ENCODE measurements at places on chromosomes 6 and 20.

- no peak for DNase-seq
Observed at GRCh38 chr6:112196306-112196705, 58.1 kb downstream of the LAMA4 start.

DNA sequence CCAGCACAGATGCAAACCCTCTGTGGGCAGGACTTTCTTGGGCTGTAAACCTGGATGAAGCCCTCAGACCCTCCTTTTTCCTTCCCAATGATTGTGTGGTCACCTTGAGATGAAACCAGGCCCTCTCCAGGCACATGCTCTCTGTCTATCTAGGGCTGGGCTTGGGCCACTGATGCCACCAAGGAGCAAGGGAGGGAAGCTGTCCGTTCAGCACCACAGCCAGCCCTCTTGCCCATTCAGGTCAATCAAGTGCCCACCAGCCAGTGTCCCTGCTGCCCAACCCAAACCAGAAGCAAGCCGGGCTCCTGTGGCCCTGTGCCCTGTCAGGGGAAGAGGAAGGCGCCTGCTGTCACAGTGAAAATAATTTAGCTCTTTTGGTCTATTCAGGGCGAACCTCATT lies 8.0 kb downstream of the STMN3 start:
- DNase-seq = no peak

DNA sequence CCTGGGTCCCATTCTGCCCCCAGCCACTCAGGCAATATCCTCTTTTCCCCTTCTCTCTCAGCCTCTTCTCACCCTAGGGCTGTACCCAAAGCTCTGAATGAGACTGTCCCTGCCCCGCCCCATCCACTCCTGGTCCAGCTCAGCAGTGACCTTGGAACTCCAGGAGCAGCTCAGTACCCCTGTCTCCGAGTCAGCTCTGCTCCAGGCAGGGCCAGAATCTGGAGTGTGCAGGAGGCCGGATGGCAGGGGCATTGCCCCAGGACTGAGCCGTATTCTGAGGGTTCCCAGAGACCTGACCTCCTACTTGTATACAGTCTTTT lies 2.0 kb upstream of the RAET1G start:
- no peak for DNase-seq

GRCh38 chr6:6080975-6081374 lies 74.2 kb upstream of the NRN1 start:
- DNase-seq = no peak

GRCh38 chr6:49457771-49458170 lies 5.3 kb downstream of the MMUT start:
- no peak for DNase-seq

GRCh38 chr6:37459981-37460800 lies 27.2 kb downstream of the CMTR1 start:
- DNase-seq = no peak

DNA sequence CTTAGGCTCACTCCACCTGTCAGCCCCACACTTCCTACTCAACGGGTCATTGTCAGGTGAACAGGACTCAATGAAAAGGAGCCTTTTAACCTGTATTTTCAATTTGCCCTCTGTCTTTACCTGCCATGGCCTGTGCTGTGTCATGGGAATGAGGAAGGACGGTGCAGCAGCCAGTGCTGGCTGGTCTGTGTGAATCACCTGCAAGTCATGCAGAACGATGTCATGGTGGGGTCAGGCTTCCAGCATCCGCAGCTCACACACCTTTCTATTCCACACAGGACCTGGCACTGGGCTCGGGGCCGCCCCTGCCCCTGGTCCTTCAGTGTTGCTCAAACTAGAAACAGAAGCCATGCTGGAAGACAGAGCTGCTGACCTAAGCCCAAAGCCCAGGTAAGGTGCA lies 188.7 kb upstream of the GMDS start:
- no peak for DNase-seq

GRCh38 chr20:44041001-44041400 lies 126.3 kb downstream of the TOX2 start:
- no peak for DNase-seq

GRCh38 chr6:116409756-116410155 lies 39.0 kb downstream of the DSE start:
- peak; percentile 76 for DNase-seq

DNA sequence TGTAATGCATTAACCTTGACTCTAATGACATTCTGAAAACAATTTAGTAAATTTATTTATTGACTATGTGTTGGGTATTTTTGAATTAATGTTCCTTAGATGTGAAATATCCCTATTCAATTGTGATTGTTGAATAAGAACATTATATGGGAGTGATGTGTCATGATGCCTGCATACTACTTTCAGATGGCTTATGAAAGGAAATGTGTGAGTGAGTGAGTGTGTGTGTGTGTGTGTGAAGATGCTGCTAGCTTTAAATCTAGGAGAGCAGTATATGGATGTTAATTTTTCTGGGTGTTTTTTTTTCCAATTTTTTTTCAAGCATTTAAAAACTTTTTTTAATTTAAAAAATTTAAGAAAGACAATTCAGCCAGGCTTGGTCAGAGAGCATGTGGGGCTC lies 32.5 kb upstream of the NT5E start:
- DNase-seq = no peak

DNA sequence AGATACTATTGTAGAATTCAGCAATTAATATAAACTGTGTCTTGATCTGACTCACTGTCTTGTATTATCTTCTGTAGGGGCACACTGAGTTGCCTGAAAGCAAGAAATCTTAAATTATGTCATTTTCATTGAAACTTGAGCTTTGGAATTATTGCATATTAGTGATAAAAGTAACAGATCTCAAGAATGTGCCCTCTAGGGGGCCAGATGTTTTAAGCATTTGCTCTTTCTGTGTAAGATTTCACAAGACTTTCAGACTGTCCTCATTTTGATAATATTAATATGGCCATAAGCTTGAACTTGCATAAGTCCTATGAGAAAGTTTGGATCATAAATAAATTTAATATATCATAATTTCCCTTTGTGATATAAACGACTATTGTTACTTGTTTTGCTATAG lies 55.5 kb upstream of the MYO6 start:
- DNase-seq = peak; percentile 29

GRCh38 chr20:41619360-41620100 lies 1.4 kb upstream of the CHD6 start:
- DNase-seq = no peak

DNA sequence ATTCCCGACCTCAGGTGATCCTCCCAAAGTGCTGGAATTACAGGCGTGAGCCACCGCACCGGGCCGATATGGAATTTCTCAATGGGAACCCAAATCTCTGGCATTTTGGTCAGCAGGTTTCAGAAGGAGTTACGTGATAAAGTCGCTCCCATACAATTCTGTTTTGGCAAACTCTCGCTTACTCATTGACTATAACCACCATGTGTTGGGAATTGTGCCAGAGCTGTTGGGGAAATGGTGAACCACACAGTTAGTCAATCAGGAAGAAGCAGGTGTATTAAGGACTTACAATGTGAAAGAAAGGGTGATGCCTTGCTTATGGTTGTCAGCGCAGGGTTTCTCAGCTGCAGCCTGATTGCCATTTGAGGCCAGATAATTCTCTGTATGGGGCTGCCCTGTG lies 410.5 kb downstream of the QKI start:
- no peak for DNase-seq

- peak; percentile 68 for DNase-seq
Observed at GRCh38 chr6:99868074-99868702, 125.8 kb downstream of the MCHR2 start.

DNA sequence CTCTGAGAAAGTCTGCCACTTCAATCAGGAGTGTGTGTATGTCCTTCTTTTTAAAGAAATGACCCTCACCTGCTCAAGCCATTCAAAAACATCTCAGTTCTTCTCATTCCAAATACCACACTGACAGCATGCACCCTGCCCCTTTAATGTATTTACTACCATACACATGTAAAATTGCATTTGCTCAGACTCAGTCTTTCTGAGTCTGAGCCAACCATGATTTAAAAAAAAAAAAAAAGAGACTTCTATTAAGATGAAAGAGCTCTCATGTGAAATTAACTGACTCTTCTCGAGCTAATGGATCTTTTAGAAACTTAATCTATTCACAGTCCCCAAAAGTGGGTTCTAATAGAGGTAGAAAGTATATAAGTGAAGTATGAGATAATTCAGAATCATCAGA lies 1.4 kb upstream of the FILIP1 start:
- DNase-seq = no peak

- DNase-seq = no peak
Observed at GRCh38 chr6:13241364-13241763, 87.0 kb downstream of the TBC1D7 start.

DNA sequence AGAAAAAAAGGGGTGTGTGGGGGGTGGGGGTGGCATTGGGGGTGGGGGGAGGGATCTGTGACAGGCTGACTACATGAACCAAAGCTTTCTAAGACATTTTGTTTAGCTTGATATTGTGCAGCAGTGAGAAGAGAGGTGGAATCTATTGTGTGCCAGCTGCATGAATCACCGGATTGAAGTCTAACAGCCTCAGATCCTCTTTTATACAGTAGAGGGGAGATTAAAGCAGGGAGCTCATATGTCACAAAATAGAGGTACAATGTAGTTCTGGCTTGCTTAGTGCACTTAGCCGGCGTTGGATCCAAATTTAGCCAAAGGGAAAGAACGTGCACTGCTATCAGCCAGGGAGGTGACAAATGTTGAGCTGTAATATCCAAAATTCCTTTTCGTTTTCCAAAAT lies 404.2 kb upstream of the CITED2 start:
- no peak for DNase-seq

DNA sequence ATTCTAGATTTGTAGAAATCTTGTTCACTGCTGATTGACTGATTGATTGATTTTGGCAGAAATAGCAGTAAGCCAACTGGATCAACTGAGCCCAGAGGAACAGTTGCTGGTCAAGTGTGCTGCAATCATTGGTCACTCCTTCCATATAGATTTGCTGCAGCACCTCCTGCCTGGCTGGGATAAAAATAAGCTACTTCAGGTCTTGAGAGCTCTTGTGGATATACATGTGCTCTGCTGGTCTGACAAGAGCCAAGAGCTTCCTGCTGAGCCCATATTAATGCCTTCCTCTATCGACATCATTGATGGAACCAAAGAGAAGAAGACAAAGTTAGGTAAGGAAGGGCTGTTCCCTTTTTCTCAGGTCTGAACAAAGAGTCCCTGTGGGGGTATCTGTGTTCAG lies 31.2 kb downstream of the TREML1 start:
- DNase-seq = no peak

DNA sequence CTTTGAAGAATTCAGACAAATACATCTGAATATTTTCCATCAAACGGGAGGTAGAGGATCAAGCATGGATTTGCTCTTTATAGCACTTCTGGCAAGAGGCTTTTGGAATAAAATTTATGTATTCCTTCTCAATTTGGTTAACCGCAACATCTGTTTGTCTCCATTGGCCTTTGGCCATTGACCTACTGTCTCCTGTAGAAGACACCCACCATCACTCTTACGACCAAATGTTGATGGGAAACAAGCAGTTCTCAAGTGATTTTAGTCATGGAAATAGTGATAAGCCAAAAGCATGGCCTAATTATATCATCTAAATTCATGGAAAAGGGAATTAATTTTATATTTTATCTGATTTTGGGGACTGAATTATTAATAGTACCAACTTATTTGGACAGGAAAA lies 591.9 kb downstream of the CD109 start:
- DNase-seq = no peak

- peak; percentile 26 for DNase-seq
Observed at GRCh38 chr20:10634211-10634610, 39.6 kb downstream of the JAG1 start.

GRCh38 chr20:58342104-58342945 lies 32.8 kb downstream of the RAB22A start:
- DNase-seq = no peak

DNA sequence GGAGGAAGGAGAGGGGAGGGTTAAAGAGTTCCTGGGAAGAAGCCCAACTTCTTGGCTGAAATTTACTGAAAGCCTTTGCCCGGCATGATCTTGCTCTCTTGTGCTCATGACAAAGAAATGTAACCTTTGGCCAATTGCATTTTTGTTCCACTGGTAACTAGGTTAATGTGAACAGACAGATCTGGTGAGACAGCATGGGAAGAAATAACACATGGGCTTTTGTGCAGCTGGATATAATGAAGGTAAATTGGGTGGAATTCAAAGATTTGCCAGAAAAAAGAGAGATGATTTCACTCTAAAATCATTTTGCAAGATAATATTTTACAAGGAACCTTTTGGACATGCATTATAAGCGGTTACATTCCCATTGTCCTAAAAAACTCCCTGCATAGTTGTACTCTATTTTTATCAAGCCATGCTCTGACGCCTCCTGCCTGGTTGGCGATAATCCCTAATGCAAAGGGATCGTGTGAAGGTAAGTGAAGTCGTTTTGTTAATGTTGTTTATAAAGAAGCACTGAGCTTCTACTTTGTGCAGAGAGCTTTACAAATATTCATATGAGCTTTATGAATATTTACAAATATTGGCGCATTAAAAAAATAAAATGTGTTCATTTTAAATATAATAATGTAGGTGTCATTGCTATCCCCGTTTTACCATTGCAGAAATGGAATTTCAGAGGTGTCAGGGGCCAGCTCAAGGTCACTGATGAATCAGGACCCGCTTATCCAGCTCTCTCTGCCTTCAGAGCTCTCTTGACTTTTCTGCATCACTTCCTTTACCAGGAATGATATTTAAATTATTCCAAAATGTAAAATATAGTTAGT lies 161.3 kb upstream of the AGPAT4 start:
- DNase-seq = no peak

DNA sequence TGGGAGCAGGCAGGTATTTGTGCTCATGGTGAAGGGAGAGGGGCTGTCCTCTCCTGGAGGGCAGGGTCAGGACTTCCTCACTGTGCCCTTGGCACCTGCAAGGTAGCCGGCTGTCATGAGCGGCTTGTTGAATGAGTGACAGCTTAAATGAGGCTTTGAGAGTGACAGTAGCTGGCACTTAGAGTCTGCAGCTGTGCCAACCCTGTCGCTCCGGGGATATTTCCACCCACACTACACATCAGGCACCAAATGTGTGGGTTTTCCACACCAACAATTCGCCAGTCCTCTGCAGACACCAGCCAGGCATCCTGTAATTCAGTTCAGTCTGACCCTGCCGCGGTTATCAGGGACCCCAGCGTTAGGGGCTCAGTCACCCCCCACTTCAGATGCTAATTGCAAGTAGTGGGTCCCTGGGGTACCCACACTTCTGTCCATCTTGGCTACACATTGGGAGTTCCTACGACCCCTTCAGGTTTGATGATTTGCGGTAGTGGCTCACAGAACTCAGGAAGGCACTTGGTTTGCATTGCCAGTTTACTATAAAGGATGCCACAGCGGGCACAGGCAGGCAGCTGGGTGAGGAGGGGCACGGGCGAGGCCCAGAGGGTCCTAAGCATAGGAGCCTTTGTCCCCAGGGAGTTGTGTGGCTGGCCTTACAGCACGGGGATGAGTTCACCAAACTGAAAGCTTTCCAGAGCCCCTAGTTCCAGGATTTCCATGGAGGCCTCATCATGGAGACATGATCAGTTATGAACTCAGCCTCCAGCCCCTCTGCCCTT lies 9.1 kb downstream of the MTG2 start:
- no peak for DNase-seq

GRCh38 chr20:39117491-39117890 lies 155.3 kb downstream of the DHX35 start:
- peak; percentile 12 for DNase-seq

DNA sequence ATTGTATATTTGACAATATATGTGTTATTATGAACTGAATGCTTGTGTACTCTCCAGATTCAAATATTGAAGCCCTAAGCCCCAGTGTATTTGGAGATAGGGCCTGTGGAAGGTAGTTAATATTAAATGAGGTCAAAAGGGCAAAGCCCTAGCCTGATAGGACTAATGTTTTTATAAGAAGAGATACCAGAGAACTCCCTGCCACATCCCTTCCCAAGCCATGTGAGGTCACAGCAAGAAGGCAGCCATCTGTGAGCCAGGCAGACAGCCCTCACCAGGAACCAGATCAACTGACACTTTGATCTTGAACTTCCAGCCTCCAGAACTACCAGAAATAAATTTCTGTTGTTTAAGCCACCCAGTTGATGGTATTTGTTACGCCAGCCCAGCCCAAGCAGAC lies 36.4 kb upstream of the FBXL4 start:
- DNase-seq = no peak

Measured in NAMALWA (cell line).